ENCODE measurements at places on chromosomes 13 and 19.

DNA sequence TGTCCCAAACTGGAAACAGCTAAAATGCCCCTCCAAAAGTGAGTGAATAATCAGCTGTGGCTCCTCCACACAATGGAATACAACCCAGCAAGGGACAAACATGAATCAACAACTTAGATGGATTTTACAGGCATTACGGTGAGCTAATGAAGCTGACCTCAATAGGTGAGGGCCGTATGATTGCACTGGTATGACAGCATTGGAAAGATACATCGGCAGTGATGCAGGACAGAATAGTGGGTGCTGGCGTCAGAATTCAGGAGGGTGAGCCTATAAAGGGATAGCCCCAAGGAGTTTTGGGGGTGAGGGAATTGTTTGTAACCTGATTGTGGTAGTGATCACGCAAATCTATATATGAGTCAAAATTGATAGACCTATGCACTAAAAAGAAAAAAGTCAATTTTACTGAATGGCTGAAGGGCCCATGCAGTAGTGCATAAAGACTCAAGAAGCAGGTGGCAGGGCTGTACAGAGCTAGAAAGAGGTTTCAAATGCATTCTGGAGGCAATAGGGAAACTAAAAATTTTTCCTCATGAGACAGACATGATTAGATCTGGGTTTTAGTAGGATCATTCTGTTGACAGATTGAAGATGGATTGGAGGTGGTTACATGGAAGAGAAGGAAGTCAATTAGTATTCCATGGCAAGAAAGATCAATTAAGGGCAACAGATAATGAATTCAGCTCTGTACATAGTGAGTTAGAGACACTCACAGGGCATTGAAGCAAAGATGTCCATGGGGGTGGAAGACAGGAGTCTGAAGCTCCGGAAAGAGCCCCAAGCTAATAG, 90.8 kb downstream of the IRS2 start:
- DNase-seq, result no peak

- DNase-seq, result no peak
Observed at GRCh38 chr19:50873056-50873455, at the start of gene KLK2. Gene KLK2 (plus strand): TSS chr19:50873439. CDS start chr19:50873474, 35 bp downstream.

GRCh38 chr19:53965091-53965490, 2.4 kb downstream of the CACNG8 start:
- no peak for DNase-seq

GRCh38 chr13:31182987-31183386, 16.8 kb upstream of the B3GLCT start:
- DNase-seq, result no peak

DNA sequence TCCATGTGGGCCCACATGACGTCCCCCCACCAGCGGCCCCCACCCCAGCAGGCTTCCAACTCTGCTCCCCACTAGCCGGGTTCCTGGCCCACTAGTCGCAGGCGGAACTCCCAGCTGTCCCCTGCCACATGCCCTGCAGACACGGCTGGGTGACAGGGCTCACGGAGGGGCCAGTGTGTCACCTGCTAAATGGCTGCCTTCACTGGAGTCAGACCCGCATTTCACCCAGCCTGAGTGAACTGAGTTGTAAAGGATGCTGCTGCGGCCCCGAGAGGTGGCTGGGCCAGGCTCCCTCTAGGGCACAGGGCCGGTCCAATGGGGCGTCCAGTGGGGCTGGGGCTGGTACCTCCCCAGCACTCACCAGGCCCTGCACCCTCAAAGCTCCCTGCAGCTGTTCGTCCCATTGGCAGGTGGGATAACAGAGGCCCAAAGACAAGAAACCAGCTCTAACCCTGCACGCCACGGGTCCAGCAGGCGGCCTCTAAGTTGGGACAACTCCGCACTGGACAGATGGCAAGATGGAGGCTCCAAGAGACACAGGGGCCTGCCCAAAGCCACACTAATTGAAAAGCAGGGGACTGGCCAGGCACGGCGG, 3.2 kb downstream of the LMNB2 start:
- DNase-seq, result no peak

- DNase-seq, result peak; percentile 75
Observed at GRCh38 chr13:42001580-42001979, 40.7 kb upstream of the VWA8 start.

All from mammary epithelial cell (primary cell).